ENCODE measurements at places on chromosomes 7 and 10.

DNA sequence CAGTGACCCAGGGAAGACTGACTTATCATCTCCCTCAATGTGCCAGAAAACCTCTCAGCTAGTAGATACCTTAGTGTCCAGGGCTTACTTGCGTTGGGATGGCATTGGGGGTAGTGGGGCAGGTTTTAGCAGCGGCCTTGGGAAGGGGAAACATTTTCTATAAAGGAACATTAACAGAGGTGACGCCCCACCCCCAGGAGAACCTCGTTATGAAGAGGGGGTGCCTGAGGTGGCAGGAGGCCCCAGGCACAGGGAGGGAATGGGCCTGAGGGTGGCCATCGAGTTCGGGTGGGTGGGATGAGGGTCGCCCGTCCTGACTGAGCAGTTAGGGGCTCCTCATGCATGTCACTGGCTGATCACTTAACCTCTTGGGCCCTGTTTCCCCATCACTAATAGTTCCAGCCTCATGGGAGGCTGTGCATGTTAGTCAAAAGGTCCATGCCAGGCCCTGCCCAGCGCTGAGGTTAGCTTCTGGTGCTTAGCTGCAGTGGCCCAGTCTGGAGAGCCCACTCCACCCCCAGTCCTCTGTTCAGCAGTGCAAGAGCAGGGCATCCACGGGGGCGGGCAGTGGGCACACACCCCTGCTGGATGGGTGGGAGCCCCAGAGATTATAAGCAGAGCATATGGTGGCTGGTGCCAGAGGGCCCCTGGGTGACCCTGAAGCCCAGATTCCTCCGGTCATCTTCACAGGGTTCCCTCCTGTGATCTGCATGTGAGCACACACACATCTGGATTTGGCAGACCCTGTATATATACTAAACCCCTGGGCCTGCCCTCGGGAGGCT is 27.0 kb downstream of the UNC5B start:
- DNase-seq, result no peak

DNA sequence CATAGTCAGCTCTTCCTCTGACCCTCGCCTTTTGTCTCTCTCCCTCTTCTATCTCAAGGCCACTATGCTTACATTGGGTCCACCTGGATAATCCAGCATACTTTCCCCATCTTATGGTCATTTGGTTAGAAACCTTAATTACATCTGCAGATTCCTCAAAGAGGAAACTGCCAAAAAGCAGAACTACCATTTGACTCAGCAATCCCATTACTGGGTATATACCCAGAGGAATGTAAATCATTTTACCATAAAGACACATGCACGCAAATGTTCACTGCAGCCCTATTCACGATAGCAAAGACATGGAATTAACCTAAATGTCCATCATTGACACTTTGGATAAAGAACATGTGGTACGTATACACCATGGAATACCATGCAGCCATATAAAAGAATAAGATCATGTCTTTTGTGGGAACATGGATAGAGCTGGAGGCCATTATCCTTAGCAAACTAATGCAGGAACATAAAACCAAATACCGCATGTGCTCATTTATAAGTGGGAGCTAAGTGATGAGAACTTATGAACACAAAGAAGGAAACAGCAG is 114.8 kb upstream of the NPY start:
- no peak for DNase-seq

GRCh38 chr10:73339436-73339835 is 19.2 kb downstream of the CFAP70 start:
- DNase-seq, result no peak

GRCh38 chr7:81583090-81583489 is 186.8 kb downstream of the HGF start:
- DNase-seq, result no peak

Data from iPS-NIHi11 (cell line).